ENCODE measurements at places on chromosomes 4 and X. TPM values are rescaled to one million over a fixed set of nuclear protein-coding genes. Genes with fewer than 3 reads are reported as not detected.

The TMEM35A gene
- not detected for polyA plus RNA-seq

The BEX3 gene
- 101 TPM for polyA plus RNA-seq

The CENPI gene
- polyA plus RNA-seq, result 1.6 TPM

The P2RY8 gene
- 0.76 TPM for polyA plus RNA-seq

The SATL1 gene
- not detected for polyA plus RNA-seq

The ZNF732 gene
- polyA plus RNA-seq, result 0.15 TPM

The SOX3 gene
- not detected for polyA plus RNA-seq

The SHISA3 gene
- polyA plus RNA-seq, result 1.5 TPM

The INTS6L gene
- 9.4 TPM for polyA plus RNA-seq

The FGF5 gene
- not detected for polyA plus RNA-seq

The GPR50 gene
- polyA plus RNA-seq, result not detected

The ATP2B3 gene
- polyA plus RNA-seq, result not detected

The TFDP3 gene
- polyA plus RNA-seq, result not detected

The BMPR1B gene
- 0.37 TPM for polyA plus RNA-seq

The MFAP3L gene
- polyA plus RNA-seq, result 0.31 TPM

The LGI2 gene
- polyA plus RNA-seq, result 0.31 TPM

The FSTL5 gene
- not detected for polyA plus RNA-seq

The NMU gene
- polyA plus RNA-seq, result 46.1 TPM

The DMRTC1B gene
- 2.9 TPM for polyA plus RNA-seq

The TGIF2LX gene
- not detected for polyA plus RNA-seq

The RAP1GDS1 gene
- polyA plus RNA-seq, result 14.9 TPM

The SUPT20HL1 gene
- not detected for polyA plus RNA-seq

The CLDN34 gene
- polyA plus RNA-seq, result 0.18 TPM

The DGKK gene
- polyA plus RNA-seq, result 0.06 TPM

The MMAA gene
- polyA plus RNA-seq, result 12.5 TPM

The DHX15 gene
- 47.5 TPM for polyA plus RNA-seq

The SULT1B1 gene
- polyA plus RNA-seq, result 12.5 TPM

The GSX2 gene
- polyA plus RNA-seq, result not detected

The FAM47C gene
- not detected for polyA plus RNA-seq

The CYTL1 gene
- polyA plus RNA-seq, result 1.4 TPM

The MAGEA12 gene
- polyA plus RNA-seq, result not detected

The FAM9C gene
- polyA plus RNA-seq, result not detected

The MAGEA8 gene
- polyA plus RNA-seq, result not detected

The SSX2 gene
- polyA plus RNA-seq, result not detected

The GLRA3 gene
- 0.06 TPM for polyA plus RNA-seq

The TLR1 gene
- 1.5 TPM for polyA plus RNA-seq

The SPIN2A gene
- not detected for polyA plus RNA-seq

The MTTP gene
- 0.12 TPM for polyA plus RNA-seq

The PGRMC1 gene
- polyA plus RNA-seq, result 52.7 TPM

The TENM3 gene
- polyA plus RNA-seq, result 0.20 TPM

The SHROOM2 gene
- 1.3 TPM for polyA plus RNA-seq

The TNIP3 gene
- 0.12 TPM for polyA plus RNA-seq

The ARHGAP4 gene
- polyA plus RNA-seq, result 25.2 TPM

The CYP2U1 gene
- polyA plus RNA-seq, result 2.6 TPM

The EDA gene
- 1.7 TPM for polyA plus RNA-seq

Data from stomach (tissue), 19 donors.